Stimulated activated CD4-positive, alpha-beta T cell treated with anti-CD3 and anti-CD28 coated beads, Interleukin-15, amount 100 ng/mL, for 48 hours (primary cell): ENCODE measurements at places on chromosomes 13 and 19.

DNA sequence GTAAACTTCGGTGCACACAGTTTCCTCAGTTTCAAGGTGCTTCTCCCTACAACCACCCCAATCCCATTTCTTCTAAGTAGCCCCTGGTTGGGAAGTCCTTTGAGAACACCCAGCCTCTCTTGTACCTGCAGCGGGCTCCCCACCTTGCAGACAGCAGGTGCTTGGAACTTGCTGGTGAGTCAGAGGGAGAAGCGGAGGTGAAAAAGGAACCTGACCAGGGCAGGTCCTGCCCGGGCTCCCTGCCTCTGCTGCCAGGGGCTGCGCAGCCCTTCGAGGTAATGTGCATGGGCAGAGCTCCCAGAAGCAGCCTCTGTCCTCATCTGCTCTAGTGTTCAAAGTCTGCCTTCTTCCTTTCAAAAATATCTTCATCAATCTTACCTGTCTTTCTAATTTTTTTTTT is 274.0 kb upstream of the SOX1 start:
- no peak for DNase-seq

DNA sequence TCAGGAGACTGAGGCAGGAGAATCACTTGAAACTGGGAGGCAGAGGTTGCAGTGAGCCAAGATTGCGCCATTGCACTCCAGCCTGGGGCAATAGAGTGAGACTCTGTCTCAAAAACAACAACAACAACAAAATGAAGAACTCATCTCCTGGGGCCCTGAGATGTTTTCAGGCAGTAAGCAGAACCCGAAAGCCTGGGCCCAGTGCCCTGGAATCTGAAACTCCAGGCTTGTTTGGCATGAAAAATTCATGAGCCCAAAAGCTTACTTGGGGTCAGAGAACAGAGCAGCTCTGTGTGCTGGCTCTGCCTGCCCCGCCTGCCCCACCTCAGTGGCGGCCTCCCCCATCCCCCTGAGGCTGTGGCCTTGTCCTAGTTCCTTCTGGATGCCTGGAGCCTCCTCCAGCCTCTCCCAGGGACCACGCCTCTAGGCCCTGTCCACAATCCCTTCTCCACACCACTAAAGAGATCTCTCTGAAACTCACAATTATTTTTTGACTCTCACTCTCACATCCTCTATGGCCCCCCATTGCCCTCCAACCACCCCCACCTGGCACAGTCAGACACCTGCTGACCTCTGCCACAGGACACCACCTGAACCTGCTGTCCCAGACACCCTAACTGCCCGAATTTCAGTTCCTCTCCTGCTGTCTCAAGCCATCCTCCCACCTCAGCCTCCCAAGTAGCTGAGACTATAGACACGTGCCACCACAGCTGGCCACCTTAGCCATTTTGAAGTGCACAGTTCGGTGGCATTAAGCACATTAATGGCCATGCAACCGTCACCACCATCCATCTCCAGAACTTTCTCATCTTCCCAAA is 6.9 kb upstream of the AP1M2 start:
- DNase-seq: no peak

DNA sequence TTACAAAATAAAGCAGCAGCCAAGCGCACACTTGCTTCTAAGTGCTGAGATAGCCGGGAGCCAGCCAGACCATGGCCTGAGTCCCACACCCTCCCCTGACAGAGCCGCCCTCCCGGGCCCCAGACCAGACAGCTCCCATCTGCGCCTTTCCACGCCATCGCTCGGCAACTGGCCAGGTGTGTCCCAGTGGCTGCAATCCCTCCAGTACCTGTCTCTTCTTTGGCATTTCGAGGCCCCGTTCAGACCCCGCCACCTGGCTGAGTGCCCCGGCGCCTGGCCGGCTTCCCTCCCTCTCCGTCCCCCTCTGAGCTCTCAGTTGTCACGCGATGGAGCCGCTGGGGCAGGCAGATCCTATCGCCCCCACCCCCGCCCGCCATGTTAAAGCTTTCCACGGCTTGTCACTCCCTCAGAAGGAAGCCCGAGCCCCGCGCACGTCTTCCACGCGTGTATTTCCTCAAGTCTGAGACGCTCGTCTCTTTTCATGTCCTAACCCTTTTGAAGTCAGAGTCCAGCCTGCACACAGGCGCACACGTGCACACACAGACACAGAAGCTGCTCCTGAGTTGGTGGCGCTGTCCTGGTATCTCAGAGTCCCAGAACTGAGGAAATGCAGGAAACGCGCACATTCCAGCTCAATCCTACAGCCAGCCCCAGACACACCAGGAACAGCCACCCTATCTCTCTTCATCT is 7.9 kb downstream of the MLLT1 start:
- no peak for DNase-seq

DNA sequence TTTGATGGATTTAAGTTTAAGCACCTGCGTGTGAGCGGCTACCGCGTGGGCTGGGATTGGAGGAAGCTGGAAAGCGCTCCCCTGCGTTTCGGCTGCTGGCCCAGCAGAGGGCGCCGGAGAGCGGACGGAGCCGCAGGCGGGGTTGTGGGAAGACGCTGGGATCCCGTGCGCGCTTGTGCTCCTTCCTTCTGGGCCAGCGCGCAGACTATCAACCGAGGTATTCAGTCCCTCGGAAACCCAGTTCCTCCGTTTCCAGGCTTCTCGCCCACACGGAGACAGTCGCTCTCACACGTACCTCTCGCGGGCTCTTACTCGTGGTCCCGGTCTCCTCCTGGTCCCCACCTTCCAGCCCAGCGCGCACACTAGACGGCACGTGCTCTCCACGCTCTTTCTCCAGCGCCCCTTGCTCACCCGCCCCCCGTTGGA is 28.8 kb downstream of the EPN1 start:
- peak; percentile 52 for DNase-seq

DNA sequence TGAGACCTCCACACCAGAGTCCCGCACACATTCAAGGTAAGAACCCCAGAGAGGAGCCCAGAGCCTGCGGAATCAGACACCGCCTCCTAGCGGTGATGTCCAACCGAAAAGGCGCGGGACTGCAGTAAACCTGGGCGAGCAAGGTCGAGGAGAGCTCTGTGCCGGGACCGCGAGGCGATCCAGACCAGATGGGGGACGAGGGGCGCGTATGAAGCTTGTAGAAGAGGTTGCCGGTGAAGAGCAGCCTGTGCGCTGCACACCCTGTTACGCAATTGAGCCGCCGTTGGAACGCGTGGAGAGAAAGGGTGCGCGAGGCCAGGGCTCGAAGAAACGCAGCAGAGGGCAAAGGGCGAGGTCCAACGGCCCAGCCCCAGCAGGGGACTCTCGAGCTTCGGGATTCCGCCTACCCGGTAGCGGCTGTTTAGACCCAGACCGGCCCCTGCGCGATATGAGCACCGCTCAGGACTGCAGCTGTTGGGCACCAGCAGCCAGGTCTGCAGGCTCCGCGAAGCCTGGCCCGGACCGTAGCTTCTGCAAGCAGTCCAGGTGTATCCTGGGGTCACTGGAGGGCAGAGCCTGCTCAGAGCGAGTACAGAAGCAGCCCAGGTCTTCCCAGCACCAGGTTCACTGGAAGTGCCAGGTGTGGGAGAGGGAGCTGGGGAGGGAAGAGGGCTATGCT is 65.9 kb upstream of the ZNF599 start:
- DNase-seq: peak; percentile 4

GRCh38 chr19:6832412-6832811 is 55.0 kb upstream of the ADGRE1 start:
- DNase-seq: no peak

DNA sequence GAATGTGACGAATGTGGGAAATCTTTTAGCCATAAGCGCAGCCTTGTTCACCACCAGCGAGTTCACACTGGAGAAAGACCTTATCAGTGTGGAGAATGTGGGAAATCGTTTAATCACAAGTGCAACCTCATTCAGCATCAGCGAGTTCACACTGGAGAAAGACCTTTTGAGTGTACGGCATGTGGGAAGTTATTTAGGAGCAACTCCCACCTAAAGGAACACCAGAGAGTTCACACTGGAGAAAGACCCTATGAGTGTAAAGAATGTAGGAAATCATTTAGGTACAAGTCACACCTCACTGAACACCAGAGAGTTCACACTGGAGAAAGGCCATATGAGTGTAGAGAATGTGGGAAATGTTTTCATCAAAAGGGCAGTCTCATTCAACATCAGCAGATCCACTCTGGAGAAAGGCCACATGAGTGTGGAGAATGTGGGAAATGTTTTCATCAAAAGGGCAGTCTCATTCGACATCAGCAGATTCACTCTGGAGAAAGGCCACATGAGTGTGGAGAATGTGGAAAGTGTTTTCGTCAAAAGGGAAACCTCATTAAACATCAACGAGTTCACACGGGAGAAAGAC is 7.6 kb downstream of the ZNF776 start:
- no peak for DNase-seq

GRCh38 chr19:7788178-7788932 is 25.3 kb downstream of the CLEC4M start:
- no peak for DNase-seq

GRCh38 chr13:39414339-39414738 is 188.7 kb downstream of the LHFPL6 start:
- no peak for DNase-seq

DNA sequence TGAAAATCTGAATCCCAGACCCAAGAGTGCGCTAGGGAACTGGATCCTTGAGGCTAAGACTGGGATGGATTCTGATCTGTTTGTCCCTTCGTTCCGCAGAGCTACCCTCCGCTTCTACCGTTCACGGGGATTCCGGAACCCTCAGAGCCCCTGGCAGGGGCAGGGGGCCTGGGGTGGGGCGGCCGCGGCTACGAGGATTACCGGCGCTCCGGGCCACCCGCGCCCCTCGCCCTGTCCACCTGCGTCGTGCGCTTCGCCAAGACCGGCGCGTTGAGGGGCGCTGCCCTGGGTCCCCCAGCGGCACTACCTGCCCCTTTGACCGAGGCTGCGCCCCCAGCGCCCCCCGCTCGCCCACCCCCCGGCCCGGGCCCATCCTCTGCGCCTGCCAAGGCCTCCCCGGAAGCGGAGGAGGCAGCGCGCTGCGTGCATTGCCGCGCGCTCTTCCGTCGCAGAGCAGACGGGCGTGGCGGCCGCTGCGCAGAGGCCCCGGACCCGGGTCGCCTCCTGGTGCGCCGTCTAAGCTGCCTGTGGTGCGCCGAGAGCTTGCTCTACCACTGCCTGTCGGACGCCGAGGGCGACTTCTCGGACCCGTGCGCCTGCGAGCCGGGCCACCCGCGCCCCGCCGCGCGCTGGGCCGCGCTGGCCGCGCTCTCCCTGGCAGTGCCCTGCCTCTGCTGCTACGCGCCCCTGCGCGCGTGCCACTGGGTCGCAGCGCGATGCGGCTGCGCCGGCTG is 7.1 kb downstream of the SPRED3 start:
- DNase-seq: no peak

DNA sequence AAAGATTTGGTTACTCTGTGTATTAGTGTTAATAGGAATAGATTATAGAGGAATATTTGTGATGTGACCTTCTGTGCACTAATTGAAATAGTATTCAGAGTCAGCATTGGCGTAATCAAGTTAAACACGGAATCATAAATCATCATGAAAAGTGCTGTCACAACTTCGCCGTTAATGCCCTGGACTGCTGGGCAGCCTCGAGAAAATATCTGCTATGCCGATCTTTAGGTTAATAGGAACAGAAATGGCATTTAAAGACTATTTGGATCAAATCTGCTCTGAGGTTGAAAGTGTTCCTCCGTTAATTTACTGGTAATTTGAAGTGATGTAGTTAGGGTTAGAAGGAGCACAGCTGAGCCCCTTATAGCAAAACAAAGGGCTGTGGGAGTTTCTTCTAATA is 219.0 kb downstream of the MZT1 start:
- DNase-seq: no peak

- no peak for DNase-seq
Observed at GRCh38 chr19:41398598-41398997, 980 bp downstream of the BCKDHA start.

- no peak for DNase-seq
Observed at GRCh38 chr19:1974381-1975161, 33.6 kb downstream of the CSNK1G2 start.

DNA sequence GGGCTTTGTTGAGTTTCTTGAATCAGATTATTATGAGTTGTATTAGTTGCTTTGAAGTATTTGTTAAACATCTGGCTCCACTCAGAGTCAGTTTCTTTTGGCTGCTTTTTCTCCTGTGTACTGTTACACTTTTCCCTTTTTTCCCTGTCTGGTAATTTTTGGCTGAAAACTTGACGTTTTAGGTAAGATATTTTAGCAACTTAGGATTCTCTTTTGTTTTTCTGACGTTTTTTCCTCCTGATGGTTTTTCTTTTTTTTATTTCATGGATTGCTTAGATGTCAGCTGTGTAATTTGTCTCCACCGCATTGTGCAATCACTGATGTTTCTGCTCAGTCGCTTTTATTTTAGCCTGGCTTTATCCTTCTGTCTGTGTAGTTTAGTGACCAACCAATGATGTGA is 20.7 kb downstream of the RFC3 start:
- DNase-seq: no peak

- no peak for DNase-seq
Observed at GRCh38 chr19:45460807-45461347, 6.9 kb upstream of the FOSB start.
